Heart right ventricle (tissue), 16 donors: ENCODE measurements at places on chromosomes 16 and 17.

GRCh38 chr16:20291208-20292206 is 35.8 kb downstream of the GP2 start:
- DNase-seq: no peak

DNA sequence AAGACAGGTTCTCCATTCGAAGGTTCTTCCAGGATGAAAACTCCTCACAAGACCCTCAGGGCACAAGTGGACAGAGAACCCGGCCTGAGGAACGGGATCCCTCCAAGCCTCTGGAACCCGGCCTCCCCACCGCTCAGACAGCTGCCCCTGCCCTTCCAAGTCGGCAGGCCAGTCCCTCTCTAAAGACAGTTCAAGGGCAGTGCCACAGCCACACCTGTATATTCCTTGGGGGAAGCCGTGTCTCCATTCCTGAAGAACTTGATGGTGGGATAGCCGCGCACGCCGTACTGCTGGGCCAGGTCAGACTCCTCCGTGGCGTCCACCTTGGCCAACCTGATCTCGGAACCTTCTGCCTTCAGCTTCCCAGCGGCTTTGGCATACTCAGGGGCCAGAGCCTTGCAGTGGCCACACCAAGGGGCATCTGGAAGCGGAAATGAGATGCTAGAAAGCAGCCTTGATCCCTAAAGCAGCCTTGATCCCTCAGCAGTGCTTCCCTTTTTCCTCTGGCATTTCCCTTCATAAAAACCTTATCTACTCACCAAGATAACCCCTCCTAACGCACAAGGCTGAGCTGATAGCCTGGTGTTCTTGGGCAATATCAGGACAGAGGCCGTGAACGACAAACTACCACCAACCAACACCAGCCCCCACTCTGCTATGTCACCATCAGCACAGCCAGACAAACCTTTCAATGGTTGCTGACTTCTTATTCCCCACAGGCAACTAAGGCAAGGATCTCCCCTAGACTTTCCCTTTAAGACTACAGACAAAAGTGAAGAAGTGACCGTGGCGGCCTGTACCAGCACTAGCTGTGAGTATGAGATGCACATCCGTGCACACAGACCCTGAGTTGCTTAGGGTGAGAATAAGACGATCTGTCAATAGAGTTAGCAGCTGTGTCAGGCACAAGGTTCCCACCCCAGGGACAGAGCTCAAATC is 1.1 kb downstream of the P4HB start:
- no peak for DNase-seq

GRCh38 chr17:12851901-12852435 is 62.7 kb downstream of the ARHGAP44 start:
- no peak for DNase-seq

GRCh38 chr17:57548421-57549410 is 196.4 kb downstream of the CCDC182 start:
- peak; percentile 52 for DNase-seq

GRCh38 chr16:54080524-54081008 is 206.0 kb downstream of the IRX3 start:
- no peak for DNase-seq
